ENCODE measurements at places on chromosomes 1 and 21.
A peak's percentile ranks its signal among the peaks of the same experiment; 100 is the strongest.

GRCh38 chr1:1764876-1765470 lies 13.3 kb downstream of the NADK start:
- DNase-seq, result no peak

GRCh38 chr1:33986390-33987095 lies 122.7 kb downstream of the HMGB4 start:
- peak; percentile 10 for DNase-seq

GRCh38 chr1:162704673-162705424 lies 72.6 kb downstream of the DDR2 start:
- no peak for DNase-seq

GRCh38 chr21:17191346-17191993 lies 321.4 kb upstream of the CXADR start:
- DNase-seq, result no peak

DNA sequence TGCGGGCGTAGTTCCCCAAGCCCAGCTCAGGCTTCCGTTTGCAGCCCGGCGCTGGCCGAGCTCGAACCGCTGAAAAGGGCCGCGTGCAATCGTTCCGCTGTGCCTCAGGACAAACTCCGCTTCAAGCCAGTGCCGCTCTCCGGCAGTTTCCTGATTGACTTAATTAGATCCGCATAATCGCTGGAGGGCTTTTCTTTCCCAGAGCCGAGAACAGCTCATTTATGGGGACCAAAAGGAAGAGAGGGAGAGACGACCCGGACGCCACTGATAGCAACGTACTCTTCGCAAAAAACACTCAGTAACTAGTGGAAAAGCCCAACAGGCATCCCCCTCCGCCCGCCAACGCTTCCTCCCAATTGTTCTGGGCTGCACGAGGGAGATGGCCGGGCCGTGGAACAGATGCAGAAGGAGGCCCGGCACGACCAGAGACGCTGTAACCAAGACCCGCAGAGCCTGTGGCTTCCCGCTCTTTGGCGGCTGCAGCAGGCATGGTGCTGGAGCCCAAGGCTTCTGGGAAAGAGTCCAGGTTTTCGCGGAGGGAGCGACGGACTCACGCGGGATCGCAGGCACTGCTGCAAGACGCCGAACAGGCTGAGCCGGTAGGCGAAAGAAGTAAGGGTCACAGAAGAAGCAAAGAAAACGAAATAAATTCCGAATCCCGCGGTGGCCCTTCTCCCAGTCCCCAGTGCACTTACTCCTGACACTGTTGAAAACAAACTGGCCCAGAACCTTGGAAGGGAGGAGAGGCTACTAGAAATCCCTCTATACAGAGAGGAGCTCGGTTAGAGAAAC lies 3.6 kb upstream of the FOXD2 start:
- peak; percentile 69 for DNase-seq

DNA sequence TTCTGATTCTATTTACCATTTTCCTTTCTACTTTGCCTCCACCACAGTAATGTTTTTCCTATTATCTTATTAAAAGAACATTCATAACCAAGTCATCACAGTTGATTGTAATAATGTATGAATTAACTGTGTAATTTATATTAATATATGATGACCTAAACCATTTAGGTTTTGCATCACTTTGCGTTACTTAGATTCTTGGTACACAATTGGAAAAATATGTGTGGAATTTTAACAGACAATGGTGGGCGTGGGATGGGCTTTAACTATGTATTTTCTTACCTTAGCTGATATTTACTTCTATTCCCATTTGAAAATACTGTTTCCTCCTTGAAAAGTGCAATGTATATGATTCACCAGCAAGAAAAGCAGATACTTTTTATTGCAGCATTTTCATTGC lies 3.6 kb downstream of the KRTAP21-3 start:
- no peak for DNase-seq

- peak; percentile 92 for DNase-seq
Observed at GRCh38 chr1:245060684-245061374, 94.0 kb upstream of the KIF26B start.

GRCh38 chr1:73463873-73464272 lies 734.1 kb downstream of the LRRIQ3 start:
- DNase-seq, result no peak

DNA sequence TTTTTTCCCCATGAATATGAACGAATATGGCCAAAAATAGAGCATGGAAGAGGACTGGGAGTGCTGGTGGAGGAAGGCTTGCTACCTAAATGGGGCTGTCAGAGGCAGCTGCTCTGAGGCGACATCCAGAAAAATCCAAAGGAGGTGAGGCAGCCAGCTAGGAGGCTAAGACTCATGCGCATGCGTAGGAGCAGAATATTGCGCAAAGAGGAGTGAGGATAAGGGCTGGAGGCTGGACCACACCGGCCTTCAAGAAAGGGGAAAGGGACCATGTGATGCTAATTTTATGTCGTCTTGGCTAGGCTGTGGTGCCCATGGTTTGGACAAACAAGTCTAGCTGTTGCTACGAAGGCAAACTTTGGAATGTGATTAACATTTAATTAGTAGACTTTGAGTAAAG lies 30.5 kb downstream of the HEYL start:
- DNase-seq, result no peak

DNA sequence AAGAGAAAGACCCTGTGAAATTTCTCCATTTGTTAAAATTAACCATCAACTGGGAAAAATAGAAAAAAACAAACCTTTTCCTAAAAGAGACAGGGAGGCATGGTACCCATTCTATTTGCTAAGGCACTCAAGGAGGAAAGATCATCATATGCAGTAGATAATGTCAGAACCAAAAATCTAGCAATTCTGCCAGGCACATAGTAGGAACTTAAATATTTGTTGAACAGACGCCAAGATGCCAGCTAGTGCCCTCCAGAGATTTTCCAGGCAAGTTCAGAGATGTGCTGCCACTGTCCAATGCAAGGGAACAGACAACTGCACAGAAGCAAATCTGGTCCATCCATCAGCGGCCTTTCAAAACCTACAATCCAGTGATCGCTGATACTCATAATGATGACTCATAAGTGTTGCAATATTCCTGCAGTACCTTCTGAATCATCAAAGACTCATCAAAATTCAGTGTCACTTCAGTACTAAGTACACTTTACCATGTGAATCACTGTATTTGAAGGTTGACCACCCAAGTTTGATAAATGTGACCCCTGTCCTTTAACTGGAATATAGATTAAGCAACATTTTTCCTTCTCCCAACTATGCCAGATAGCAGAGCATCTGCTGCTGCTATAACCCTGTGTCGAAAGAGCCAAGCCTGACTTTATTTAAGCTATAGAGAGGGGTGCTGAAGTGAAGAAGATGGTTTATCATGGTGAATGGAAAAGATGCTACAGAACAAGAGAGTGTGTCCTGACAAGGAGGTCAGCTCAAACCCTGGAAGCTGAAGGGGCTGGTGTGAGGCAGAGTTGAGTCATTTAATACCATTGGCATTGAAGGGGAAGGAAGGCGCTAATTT lies 99.1 kb downstream of the MT1HL1 start:
- peak; percentile 70 for DNase-seq

DNA sequence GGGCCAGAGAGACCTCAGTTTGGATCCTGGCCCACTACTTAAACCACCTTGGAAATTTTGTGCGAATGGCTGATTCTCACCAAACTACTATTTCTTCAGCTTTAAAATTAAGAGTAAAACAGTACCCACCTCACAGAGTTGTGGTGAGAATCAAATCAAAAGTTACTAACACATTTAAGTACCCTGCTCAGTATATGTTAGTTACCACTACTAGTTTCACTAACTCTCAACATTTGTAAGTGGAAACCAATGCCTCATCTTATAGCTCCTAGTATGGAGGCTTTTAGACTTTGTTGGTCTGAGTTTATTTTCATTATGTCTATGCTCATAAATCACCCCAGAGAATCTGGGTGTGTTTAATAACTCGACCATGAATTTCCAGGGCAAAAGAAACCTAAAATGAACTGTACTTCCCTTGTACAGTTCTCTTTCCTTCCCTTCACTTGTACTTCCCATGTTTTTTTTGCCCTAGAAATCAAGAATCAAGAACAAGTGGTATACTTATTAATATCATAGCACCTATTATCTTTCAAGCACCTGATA lies 11.6 kb upstream of the SERBP1 start:
- no peak for DNase-seq

- DNase-seq, result peak; percentile 70
Observed at GRCh38 chr21:45541221-45542039, 810 bp downstream of the SLC19A1 start.

GRCh38 chr21:45536301-45537081 lies 5.7 kb downstream of the SLC19A1 start:
- DNase-seq, result no peak

- DNase-seq, result peak; percentile 68
Observed at GRCh38 chr1:229579059-229579673, 20.7 kb upstream of the ABCB10 start.

DNA sequence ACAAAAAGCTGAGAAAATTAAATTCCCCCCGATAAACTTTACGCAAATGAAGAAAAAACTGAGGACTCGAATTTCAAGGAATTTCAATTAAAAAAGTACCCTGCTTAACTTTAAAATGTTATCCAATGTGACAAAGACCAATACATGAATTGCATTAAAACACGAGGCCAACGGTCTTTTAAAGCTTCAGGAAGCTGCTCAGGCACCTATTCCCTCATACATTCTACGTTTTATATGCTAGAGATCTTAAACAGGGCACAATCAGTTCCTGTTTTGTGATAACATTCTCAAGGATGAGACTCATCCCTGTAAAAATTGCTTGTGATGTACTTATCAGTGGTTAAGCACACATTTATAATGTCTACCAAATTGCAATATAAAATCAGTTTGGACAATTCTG lies 3.0 kb downstream of the YOD1 start:
- no peak for DNase-seq

DNA sequence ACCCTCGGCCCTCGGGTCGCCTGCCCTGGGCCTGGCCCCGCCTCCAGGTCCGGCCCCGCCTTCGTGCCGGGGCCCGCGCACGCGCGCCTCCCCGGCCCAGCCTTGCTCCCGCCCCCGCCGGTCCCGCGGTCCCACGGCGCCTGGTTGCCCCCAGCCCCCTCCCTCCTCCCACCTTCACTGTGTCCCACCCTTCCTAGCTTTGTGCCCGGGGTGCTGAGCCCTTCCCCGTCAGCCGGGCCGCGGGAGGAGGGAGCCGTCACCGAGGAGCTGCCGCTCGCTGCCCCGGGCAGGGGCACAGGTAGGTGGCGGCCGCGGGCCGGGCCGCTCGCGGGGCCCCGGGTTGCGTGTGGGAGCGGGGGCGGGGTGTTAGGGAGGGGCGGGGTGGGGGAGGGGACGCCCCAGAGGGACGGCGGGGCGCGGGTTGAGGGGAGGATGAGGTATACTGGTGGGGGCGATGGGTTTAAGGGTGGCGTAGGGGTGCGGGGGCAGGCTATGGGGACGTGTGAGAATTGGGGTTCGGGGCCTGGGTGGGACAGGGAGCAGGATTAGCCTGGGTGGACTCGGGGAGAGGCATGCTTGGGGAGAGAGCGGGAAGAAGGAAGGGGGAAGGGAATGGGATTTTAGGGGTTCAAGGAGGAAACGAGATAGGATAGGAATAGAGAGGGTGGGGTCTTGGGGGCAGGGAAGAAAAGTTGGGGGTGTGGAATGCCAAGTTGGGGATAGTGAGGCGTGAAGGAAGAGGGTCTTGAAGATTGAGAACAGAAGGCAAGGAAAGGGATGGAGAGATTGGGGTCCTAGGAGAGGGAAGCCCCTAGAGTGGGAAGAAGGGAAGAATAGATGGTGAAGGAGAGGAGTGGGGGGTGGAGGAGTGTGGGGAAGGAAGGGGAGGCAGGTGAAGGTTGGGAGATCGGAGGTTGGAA lies at the start of gene LRRC42:
LRRC42 (plus strand) TSS at position 99 of the 920 bp plus-strand sequence. CDS start 5,650 bp downstream, outside the sequence.
- no peak for DNase-seq

- DNase-seq, result no peak
Observed at GRCh38 chr1:182602935-182603645, 1.1 kb downstream of the RGS16 start.

- DNase-seq, result no peak
Observed at GRCh38 chr1:183589384-183589783, 875 bp downstream of the NCF2 start.

DNA sequence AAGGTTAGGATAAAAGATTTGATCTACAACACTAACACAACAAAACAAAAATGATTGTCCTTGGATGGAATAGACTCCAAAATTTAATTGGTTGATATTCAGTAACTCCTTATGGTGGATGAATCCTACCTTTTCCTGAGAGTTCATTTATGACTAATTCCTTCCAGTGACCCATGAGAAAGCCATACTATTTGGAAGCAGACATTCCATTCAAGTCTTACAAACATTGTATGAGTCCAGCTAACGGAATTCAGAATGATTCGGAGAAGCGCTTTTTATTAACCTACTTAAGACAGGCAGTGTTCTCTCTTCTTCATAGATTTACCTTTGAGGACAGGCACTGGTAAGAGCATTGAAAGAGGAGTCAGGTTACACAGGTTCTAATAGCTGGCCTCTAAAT lies 155.6 kb upstream of the ZNF648 start:
- no peak for DNase-seq

DNA sequence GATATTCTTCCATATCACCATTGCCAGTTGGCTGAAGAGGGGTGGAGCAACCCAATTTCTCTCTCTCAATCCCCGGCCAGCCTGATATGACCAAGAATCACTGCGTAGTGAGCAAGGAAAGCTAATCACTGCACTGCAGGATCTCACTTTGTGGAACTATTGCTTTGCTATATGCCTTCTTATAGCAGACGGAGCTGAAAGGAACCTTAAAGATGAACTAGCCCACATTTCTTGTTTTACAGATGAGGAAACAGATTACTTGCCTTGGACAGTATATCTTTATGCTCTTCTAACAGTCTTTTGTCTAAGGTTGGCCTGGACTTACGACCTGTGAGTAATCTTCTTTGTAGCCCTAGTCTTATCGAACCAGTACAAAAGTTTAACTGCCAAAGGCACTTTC lies 7.6 kb downstream of the APOBEC4 start:
- DNase-seq, result no peak

DNA sequence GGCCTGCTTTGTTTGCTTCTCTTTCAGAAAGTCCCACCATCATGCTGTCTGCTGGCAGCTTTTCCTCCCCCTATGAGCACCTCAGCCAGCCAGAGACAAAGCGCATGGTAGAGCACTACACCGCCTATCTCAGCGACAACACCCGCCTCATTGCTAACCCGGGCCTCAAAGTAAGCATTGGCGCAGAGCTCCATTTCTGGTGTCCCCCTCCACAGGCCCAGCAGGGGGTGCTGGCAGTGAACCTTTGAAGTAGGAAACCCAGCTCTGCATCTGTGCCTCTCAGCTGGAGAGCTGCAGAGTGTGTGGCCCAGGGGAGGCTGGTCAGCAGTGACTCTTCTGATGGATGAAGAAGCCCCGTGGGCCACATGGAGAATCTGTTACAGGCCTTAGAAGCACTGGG lies 81.2 kb upstream of the RAVER2 start:
- no peak for DNase-seq

- DNase-seq, result no peak
Observed at GRCh38 chr1:214329470-214330220, 48.7 kb downstream of the SMYD2 start.

DNA sequence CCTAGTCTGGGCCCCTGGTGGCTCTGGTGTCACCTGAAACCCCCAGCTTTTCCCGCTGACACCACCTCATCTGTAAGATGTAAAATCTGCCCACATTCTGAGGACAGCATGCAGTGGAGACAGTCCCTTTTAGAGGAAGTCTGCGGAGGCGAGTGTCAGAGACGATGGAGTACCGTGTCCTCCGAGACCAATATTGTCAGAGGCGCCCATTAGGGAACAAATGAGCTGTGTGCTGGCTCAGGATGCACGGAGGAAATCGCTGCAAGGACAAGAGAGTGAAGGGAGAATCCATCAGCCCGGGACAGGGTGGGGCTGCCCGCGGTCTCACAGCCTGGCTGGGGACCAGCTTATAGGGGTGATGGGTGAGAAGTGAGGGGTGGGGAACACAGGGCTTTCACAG lies 214.8 kb downstream of the MATN1 start:
- DNase-seq, result no peak

GRCh38 chr21:41201385-41201784 lies 33.4 kb downstream of the BACE2 start:
- no peak for DNase-seq

Data from fibroblast of pulmonary artery (primary cell).